ENCODE measurements at places on chromosomes 11 and 22.
A peak's percentile ranks its signal among the peaks of the same experiment; 100 is the strongest.

DNA sequence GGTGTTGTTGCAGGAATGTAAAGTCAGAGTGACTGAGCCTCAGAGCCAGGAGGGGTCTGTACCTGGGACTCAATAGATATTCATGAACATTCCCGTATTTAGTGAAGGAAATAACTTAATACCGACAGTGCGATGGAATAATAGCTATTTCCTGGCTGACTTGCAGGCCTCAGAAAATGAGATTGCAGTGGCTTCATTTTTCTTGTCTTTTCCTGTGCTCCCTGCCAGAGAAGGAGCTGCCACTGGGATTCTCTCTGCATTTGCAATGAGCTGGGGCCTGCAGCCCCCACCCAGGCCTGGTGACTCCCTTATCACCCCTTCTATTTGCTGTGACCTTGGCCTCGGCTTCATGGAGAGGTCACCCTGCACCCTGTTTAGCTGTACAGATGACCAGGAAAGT lies 173.4 kb downstream of the MIAT start:
- DNase-seq: no peak

DNA sequence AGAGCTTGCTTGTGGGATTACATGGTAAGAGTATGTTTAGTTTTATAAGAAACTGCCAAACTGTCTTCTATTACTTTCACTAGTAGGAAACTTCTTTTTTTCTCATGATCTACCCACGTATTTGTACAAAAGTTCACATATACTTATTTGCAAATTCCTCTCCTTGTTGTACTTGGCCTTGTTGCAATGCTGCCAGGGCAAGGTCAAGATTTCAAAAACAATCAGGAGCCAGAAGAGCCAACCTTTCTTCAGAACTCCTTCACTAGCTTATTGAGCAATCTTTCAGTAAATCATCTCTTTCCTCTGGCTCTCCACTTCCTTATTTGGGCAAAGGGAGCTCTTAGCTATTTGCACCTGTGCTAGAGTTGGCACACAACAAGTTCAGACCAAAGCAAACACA lies 9.7 kb downstream of the SRSF8 start:
- DNase-seq: no peak

GRCh38 chr11:116314006-116314405 lies 458.8 kb downstream of the BUD13 start:
- no peak for DNase-seq

DNA sequence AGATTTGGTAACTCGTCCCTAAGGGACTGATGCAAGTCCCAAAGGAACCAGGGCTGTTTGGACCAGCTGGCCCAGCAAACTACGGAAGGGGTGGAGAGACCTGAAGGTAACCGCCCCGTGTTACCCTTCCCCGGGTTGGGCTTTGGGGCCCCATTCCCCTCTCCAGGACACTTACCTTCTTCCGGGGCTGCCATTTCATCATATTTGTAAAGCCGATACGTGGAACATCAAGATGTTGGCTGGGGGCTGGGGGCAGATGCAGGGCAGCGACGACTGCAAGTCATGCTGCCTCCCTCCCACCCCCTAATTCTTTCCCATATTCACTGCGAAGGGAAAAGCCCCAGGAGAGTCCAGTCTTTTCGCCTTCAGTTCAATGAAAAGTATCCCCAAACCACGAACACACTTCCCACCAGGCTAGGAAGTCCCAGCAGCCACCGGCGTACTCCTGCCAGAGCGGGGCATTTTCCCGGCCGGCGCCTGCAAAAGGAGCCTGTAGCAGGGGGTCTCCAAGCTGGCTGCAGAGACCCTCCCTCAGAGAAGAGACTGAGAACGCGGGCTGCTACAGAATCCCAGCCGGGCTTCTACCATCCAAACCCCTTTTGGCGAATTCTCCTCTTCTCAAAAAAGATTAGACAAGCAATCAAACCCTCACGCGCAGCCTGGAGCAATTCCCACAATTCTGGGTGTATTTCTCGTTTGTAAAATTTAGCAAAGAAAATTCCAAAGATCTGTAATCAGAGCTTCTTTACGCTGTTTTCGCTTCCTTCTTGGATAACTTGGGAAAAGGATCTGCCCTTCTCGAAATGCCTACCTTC lies 236.7 kb downstream of the TTC28 start:
- DNase-seq: peak; percentile 43

- DNase-seq: no peak
Observed at GRCh38 chr22:44848296-44848741, 95.9 kb downstream of the ARHGAP8 start.
